ENCODE measurements at places on chromosomes 16 and 17.

- no peak for DNase-seq
Observed at GRCh38 chr16:14501331-14502255, 128.5 kb downstream of the PARN start.

- DNase-seq: no peak
Observed at GRCh38 chr16:80440667-80441066, 100.1 kb upstream of the DYNLRB2 start.

DNA sequence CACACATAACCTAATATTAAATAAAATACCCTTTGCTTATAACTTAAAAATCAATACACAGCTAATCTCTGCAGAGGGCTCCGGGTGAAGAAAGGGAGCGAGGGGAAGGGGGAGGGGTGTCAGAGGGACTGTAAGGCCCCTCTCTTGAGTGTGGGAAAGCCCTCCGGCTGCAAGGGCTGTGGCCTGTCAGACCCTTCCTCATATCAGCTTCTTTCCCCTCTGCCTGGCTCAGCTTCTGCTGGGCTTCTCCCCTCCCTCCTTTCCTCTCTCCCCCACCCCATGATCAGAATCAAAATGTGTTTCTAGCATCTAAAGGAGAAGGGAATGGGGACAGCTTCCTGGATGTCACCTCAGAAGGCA, 4.6 kb upstream of the SCRN2 start:
- no peak for DNase-seq

GRCh38 chr17:6599364-6599763, 41.1 kb downstream of the KIAA0753 start:
- DNase-seq: no peak

GRCh38 chr17:1168533-1169220, 11.1 kb downstream of the ABR start:
- DNase-seq: no peak

GRCh38 chr16:22677024-22677830, 136.7 kb upstream of the HS3ST2 start:
- DNase-seq: no peak

- no peak for DNase-seq
Observed at GRCh38 chr16:77700846-77701245, 21.5 kb upstream of the NUDT7 start.
